ENCODE measurements at places on chromosomes 12 and 14.

GRCh38 chr14:95525999-95526398 lies 8.9 kb upstream of the GLRX5 start:
- no peak for DNase-seq

- DNase-seq: no peak
Measured at GRCh38 chr14:106846218-106846617, 1319.8 kb downstream of the TMEM121 start.

- no peak for DNase-seq
Measured at GRCh38 chr12:85183855-85184254, 96.2 kb upstream of the ALX1 start.

DNA sequence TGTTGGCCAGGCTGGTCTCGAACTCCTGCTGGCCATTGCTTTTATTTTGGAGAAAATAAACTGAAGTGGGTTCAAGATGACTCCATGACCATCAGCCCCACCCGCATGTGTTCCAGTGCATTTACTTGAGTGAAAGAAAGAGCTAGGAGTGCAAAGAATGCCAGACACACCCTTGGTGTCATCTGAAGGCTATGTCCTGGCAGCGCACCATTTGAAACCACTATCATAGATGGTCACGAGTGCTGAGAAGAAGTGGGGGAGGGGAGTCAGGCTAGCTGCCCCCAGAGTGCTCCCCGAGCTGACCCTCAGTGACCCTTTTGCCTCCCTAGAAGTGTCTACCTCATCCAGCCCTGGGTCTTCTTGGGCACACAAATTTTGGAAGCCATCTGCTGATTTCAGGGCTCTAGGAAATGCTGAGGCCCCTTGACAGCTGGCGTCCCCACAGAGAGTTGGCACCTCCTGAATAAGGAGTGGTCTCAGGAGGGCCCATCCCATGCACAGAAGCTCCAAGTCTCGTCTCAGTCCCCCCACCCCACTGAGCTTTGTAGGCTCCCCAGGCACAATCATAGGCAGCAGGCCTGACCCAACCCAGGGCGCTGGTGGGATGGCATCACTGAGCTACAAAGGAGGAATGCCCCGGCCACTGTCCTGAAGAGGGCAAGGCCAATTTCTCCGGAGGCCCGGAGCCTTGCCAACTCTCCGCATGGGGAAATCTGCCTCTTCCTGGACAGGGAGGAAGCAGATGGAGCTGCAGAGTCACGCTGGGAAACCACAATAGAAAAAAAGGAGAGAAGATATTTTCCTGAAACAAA lies 28.0 kb downstream of the PXN start:
- no peak for DNase-seq

DNA sequence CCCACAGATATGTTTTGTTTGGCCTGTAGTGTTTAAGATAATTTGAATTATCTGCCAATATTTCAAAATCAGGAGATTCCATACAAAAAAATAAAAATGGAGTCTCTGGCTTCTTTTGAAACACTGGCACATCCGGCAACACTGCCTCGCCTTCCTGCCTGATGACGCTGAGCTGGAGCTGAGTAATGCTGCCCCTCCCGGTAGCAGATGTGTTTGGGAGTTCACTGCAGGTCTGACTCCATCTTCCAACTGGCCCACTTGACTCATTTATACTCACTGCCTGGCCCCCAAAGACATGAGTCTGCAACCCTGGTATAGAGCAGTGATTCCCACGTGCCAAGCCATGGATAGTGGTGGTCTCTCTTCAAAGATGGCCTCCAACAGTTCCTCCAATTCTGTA lies 7.4 kb downstream of the CIT start:
- DNase-seq: no peak

DNA sequence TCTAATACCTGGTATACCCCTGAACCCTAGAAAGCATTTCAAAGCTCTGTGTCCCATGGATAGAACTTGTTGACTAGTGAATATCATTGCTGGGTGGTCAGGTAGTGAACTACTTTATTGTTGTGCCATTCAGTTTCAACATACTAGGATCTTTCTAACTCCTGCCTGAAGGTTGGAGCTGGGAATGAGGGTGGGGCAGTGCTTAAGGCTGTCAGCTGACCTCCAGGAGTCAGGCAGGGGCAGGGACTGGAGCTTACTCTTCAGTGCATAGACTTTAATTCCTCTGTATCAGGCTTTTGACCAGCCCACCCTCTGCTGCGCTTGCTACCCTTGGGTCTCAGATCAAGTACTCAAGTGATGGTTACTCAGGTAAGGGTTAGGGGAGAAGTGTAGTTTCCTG lies 102.6 kb upstream of the RFX4 start:
- DNase-seq: no peak

DNA sequence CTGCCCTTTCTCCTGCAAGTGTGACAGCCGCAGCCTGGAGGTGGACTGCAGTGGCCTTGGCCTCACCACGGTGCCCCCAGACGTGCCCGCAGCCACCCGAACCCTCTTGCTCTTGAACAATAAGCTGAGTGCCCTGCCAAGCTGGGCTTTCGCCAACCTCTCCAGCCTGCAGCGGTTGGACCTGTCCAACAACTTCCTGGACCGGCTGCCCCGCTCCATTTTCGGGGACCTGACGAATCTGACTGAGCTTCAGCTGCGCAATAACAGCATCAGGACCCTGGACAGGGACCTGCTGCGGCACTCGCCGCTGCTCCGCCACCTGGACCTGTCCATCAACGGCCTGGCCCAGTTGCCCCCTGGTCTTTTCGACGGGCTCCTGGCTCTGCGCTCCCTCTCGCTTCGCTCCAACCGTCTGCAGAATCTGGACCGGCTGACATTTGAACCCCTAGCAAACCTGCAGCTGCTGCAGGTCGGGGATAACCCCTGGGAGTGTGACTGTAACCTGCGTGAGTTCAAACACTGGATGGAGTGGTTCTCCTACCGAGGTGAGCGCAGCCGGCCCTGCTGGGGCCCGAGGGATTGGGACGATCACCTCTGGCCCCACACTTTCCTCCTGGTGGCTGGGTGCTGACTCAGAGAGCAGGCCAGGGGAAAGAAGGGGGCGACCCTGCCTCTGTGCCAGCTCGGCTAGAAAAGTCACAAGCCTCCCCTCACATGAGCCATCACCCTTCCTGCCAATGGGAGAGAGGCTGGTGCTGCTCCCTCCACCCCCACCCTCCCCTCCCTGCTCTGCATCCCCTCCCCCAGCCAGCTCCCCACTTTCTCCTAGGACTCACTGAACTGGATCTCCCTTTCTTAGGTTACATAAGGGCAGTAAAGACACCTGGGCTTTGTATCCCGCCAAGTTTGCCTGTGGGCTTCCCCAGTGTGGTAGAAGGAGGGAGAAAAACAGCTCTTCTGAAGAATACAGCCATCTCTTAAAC lies 10.9 kb downstream of the LRTM2 start:
- no peak for DNase-seq
